ENCODE measurements at places on chromosomes 12 and 14.

DNA sequence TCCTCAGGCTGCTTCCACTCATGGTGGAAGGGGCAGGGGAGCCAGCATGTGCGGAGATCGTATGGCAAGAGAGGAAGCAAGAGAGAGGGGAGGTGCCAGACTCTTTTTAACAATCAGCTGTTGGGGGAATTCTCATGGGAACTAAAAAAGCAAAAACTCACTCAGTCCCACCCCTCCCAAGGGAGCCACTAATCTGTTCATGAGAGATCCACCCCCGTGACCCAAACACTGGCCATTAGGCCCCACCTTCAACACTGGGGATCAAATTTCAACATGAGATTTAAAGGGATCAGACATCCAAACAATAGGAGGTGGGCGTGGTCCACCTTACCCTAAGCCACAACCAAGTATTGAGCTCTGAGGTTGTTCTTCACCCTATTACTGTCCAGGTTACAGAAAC, 375.1 kb downstream of the GRIN2B start:
- DNase-seq: peak; percentile 49

DNA sequence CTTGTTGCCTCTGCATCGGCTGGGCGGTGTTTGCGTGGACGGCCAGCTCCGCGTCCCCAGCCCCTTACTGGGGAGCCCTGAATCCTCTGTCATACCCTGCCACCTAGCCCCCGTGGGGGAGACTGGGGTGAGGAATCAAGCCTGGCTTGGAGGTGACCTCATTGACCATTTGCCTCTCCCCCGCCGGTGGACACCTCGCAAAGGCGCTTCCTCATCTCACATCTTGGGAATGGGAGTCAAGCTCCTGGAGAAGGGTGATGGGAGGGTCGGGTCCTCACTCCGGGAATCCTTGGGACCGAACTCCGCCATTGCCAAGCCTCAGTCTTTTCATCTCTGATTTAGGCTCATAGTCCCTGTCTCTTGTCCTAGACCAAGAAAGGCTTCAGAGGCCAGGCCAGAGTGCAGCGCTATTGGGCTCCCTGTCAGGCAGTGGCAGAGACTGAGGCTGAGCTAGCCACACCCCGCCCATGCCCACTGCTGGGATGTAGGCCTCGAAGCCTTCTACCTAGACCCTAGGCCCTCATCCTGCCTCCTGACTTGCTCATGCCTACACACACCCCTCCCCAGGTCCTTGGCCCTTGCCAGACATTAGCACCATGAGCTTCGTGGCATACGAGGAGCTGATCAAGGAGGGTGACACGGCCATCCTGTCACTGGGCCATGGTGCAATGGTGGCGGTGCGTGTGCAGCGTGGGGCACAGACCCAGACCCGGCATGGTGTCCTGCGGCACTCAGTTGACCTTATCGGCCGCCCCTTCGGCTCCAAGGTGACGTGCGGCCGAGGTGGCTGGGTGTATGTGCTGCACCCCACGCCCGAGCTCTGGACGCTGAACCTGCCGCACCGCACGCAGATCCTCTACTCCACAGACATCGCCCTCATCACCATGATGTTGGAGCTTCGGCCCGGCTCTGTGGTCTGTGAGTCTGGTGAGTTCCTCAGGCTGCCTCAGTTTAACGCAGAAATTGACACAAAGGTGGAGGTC, 678 bp downstream of the TRMT61A start:
- DNase-seq: no peak

- DNase-seq: peak; percentile 29
Observed at GRCh38 chr14:75970989-75971388, 10.8 kb downstream of the TGFB3 start.

- DNase-seq: no peak
Observed at GRCh38 chr12:131704509-131704908, 6.4 kb upstream of the SFSWAP start.

DNA sequence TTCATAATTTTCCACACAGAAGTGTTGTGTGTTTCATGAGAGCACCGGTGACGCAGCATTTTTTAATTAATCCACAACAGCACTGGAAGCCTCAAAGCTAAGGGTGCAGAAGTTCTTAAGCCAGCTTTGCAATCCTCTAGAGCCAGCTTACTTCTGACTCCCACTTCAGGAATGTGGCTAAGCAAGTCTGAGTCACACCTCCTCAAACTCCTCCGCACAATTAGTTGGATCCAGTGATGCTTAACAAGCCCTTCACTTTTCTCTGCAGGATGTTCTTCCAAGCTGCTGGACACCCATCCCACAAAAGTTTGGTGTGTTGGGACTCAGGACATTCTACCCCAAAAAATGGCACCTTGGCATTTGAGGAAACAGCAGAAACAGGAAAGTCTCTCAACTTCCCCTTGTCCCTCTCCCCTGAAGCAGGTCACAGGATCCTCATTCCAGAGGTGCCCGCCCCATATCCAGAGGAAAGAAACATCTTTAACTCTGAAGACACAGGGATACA, 210.0 kb downstream of the PPM1H start:
- peak; percentile 98 for DNase-seq

DNA sequence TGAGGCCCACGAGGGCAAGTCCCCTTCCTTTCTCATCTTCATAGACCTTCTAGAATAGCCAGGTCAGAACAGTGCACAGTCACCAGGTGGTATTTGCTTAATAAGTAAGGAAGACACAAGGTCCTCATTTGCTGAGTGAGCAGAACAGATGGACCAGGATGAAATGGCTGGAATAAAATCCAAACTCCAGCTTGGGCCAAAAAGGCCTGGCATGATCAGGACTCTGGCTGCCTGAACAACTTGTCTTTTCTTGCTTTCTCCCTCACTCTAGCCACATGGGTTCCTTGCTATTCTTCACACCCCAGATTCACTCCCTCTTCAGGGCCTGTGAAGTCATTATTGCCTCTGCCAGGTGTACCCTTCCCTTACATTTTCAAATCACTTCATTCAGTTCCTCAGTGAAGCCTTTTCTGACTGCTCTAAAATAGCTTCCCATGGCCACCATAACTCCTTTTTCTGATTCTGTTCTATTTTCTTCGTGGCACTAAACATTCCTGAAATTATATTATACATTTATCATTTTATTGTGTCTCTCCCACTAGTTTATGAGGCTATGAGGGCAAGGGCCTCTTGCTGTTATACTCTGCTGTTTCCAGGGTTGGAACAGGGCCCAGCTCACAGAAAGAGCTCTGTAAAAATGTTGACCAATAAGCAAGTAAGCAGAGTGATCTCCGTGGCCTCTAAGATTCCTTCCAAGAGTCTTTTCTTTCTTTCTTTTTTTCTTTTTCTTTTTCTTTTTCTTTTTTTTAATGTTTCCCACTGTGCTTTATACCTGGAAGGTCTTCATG, 150.8 kb downstream of the TTC8 start:
- DNase-seq: no peak

- DNase-seq: no peak
Observed at GRCh38 chr14:105213361-105213760, 32.2 kb upstream of the NUDT14 start.

DNA sequence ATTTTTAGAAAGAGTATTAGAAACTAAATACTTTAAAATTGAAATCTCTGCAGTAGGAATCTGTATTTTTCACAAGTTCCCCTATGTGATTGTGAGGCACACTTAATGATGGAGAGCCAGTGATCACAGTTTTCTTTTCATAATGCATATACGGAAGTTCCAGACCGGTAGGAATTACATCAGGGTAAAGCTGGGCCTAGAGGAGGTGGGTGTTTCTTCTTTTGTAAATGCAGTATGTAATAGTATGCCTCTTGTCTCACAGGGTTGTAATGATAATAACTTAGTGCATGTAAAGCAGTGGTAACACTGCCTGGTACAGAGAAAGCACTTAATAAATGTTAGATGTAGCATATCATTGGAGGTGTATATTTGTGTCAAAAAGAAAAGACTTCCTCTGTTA, 57.2 kb upstream of the LRTM2 start:
- DNase-seq: no peak

DNA sequence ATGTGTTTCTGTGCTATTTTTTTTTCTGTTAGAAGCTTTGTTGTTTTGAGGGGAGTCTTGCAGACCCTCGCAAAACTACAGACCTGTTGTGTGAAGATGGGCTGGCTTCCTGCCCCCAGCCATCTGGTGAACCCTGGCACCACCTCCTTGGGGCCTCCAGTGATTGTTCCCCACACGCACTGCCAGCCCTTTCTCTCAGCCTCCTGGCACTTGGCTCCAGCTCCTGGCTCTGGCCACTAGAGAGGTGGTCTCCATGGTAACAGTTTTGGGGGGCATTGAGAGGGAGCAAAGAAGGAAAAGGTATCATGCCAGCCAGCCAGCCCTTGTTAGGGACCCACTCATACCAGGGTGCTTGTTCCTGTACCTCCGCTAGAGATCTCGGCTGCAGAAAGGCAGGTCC, 176.4 kb upstream of the RPH3A start:
- DNase-seq: no peak

- no peak for DNase-seq
Observed at GRCh38 chr12:47811581-47812484, 7.9 kb downstream of the HDAC7 start.

DNA sequence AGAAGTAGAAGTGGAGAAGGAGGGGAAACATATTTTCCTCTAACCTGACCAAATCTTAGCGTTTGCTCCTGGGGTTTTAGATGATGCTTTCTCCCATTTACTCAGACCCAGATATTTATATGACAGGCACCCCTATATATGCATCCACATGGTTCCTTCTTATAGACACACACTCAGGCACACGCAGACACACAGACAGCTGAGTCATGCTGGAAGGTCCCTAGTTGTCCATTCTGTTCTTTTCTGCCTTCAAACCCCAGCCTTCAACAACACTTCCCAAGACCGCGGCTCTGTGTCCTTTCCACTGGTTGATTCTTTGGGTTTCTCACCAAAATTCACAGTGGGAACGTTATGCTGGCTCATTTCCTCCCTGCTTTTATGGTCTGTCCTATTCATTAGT, 52.1 kb downstream of the HSPB8 start:
- DNase-seq: no peak

GRCh38 chr12:40622246-40622838, 69.9 kb upstream of the CNTN1 start:
- peak; percentile 65 for DNase-seq

DNA sequence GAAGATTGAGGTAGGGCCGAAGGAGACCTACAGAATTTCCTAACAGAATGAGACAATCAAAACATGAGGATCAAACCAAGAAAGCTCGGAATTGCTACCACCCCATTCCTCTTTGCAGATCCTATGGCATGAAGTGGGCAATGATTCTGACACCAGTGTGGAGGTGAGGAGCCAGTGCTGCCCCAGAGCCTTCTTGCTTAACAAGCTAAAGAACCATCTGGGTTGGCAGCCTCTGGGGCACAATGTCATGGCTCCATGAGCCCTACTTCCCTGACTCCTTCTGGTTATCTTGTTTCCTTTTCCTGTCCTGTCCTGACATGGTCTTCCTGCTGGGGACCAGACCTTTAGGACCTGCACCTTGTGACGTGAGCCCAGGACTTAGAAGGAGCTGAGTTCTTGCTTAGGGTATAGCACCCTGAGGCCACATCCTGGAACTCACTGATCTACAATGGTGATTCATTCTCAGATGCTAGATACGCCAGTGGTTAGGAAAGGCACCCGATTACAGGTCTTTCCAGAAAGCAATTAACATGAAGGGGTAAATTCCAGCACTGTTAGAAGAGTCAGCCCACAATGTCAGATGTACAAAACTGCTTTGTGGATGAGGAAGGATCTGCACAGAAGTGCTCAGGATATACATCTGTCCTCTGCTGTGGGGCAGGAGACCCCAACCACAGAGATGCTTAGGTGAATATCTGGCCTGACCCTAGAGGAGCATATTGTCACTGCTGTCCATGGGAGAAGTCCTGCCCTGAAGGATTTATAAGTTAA, 324.2 kb downstream of the ZFP36L1 start:
- no peak for DNase-seq

DNA sequence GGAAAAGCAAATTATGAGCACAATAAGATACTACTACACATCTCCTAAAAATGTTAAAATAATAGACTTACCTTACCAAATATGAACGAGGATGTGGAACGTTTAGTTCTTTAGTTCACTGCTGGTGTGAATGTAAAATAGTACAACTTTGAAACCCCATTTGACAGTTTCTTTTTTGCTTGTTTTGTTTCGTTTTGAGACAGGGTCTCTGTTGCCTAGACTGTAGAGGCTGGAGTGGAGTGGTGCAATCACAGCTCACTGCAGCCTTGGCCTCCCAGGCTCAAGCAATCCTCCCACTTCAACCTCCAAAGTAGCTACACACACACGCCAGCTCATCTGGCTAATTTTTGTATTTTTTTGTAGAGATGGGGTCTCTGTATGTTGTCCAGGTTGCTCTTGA, 136.4 kb upstream of the FAR2 start:
- DNase-seq: no peak

- peak; percentile 48 for DNase-seq
Observed at GRCh38 chr12:1706632-1706980, 15.7 kb downstream of the ADIPOR2 start.

- no peak for DNase-seq
Observed at GRCh38 chr12:89651192-89651591, 57.4 kb downstream of the ATP2B1 start.

DNA sequence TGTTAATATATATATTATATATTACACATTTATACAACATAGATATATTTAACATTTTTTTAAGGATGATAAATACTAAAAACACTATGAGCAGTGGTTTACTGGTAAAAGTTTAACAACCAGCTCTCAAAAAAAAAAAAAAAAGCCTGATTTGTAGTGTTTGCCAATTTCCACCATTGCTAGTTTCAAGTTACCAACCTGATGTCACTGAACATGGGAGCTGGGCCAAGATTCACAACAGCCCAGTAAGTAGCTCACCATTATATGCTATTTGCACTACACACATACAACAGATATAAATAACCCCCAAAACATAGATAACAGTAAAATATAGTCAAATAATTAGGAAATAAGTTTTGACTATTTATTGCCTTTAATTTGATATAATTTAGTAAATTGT, 28.9 kb upstream of the TMX1 start:
- DNase-seq: no peak

- no peak for DNase-seq
Observed at GRCh38 chr14:103503296-103503695, 19.3 kb downstream of the CKB start.

- DNase-seq: no peak
Observed at GRCh38 chr14:65834051-65834450, 421.5 kb downstream of the FUT8 start.

- no peak for DNase-seq
Observed at GRCh38 chr14:70792939-70793338, 16.4 kb downstream of the MAP3K9 start.

DNA sequence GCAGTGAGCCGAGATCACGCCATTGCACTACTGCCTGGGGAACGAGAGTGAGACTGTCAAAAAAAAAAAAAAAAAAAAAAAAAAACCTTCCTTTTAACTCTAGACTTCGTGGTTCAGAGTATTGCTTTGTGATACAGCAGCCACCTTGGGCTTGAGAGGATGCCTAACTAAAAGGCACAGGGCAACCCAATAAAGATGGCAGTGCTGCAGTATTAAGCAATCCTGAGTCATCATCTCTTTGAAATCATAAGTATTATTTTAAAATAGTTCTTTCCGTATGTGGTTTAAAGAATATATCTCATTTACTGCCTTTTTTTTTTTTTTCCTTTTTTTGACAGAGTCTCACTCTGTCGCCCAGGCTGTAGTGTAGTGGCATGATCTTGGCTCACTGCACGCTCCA, 116.1 kb downstream of the PLEKHA5 start:
- DNase-seq: no peak
